ENCODE measurements at places on chromosomes 12 and 14.

DNA sequence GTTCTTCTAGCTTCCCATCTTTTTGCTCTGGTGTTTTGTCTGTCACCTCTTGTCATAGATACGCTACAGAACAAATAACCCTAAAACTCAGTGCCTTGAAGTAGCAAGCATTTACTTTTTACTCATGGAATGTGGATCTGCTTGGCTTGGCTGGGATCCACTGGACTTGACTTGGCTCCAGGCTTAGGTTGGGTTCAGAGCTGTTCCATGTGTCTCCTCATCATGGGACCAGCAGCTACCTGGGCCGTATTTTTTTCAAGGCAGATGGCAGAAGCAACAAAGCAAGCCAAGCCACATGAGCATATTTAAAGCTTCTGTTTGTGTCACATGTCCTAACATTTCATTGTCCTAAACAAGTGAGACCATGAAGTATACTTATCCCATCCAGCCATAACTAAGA, 48.7 kb upstream of the ATF1 start:
- DNase-seq: no peak

DNA sequence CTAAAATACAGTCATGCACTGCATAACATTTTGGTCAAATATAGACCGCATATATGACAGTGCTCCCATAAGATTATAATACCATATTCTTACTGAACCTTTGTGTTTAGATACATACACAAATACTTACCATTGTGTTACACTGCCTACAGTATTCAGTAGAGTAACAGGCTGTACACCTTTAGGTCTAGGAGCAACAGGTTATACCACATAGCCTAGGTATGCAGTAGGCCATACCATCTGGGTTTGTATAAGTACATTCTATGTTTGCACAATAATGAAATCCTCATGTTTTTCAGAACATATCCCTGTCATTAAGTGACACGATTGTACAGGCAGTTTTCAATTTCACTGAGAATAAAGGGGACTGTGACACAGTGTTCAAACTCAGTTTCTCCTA, 22.3 kb downstream of the KDM5A start:
- no peak for DNase-seq

DNA sequence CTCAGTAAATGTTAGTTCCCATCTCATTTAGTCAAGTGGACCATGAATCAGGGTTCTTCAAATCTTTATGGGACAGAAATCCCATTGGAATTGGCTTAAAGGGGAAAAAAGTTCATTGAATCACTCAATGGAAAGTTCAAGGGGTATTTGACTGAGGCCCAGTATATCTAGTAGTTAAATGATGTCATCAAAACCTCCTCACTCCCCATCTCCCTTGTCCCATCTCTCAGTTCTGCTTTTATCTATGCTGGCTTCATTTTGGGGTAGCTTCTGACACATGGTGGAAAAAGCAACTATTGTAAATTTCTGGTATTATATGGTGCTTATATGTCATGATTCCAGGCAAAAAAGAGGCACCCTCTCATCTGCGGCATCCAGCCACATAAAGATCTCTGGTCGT, 51.9 kb downstream of the DAAM1 start:
- DNase-seq: no peak

DNA sequence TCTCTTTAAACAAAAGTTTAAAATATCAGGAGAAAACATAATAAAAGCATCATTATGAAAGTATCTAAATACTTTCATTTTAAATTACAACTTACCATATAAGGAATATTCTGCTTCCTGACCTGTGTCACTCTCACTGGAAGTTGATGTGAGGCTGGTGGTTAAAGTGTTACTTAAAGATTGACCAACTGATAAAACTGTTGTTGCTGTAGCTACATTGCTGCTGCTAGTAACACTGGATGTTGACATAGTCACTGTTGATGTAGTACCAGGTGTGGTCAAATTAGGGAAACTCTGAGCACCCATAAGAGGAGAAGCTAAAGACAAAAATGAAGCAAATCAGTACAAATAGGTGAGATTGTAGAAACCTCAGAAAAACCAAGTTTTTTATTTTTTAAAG, 79.9 kb downstream of the HECTD1 start:
- no peak for DNase-seq

- no peak for DNase-seq
Observed at GRCh38 chr14:103521951-103522563, 573 bp downstream of the CKB start.

DNA sequence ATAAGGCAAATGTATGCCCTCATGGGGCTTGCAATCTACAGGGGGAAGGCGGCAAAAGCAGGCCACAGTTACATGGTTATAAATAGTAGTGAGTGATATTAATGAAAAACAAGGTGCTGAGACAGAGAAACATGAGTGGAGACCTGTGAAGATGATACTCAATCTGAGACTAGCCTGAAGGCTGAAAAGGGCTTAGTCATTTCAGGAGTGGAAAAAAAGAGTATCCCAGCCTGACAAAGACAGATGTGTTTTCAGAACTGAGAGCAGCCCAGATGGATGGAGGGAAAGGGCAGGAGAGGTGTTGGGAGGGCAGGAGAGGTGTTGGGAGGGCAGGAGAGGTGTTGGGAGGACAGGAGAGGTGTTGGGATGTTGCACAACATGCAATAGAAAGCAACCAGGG, 181.9 kb downstream of the C12orf42 start:
- no peak for DNase-seq

- no peak for DNase-seq
Observed at GRCh38 chr14:65072937-65073336, 29.4 kb downstream of the MAX start.

GRCh38 chr14:106837870-106838269, 1311.5 kb downstream of the TMEM121 start:
- DNase-seq: no peak

DNA sequence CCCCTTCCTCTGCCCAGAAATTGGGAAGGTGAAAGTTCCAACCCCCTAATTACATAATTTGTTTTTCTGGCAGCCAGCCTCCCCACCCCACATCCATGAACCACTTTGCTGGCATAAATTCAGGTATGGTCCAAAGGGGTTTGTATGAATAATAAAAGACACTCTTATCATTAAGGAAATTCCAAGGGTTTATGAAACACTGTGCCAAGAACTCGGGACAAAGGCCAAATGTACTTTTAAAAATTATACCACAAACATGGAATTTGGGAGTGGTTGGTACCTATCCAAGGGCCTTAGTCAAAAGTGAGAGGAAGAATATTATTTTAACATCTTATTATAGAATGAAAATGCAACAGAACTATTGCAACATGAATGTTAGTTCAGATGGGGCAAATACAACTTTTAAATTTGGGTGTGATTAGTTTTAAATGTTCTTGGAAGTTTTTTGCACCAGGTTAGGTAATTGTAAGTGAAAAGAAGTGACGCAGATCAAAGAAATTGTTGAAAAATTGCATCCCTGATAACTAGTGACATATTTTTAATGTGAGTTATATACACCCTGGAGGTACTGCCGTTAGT, 217.8 kb downstream of the TMEM117 start:
- DNase-seq: peak; percentile 40

- DNase-seq: peak; percentile 65
Observed at GRCh38 chr14:32497248-32497647, 168.2 kb downstream of the AKAP6 start.

DNA sequence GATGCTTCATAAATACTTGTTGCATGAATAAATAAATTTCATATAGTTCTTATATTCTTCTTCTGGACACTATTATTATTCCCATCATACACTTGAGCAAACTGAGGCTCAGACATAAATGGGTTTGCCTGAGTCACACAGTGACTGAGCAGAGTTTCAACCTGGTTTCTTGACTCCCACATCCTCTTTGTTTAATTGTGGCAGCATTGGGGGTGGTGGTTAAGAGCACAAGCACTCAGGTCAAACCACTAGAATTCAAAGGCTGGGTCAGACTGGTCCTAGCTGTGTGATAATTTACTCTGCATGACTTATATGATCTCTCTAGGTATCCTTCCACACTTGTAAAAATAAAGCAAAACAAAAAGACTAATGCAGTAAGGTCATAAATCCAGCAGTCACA, 274.9 kb upstream of the SRRM4 start:
- DNase-seq: no peak

DNA sequence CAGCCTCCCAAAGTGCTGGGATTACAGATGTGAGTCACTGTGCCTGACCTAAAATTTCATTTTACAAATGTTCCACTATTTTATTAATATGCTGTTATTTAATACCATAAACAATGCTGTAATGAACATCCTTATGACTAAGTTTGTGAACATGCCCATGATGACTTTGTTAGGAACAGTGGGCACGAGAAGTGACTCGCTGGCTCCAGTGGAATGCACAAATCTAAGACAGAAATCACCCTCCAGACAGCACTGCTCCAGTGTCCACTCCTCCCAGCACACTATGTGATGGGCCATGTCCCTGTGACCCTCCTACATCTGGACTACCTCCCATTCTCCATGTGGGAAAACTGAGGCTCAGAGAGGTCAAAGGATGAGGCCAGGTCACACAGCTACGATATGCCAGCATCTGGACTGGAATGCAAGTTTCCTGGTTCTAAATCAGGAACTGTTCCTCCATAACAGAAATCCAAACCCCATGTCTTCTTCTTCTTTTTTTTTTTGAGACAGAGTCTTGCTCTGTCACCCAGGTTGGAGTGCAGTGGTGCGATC, 57.9 kb downstream of the GPR68 start:
- peak; percentile 33 for DNase-seq

GRCh38 chr12:4287325-4288211, 14.0 kb downstream of the CCND2 start:
- DNase-seq: no peak

DNA sequence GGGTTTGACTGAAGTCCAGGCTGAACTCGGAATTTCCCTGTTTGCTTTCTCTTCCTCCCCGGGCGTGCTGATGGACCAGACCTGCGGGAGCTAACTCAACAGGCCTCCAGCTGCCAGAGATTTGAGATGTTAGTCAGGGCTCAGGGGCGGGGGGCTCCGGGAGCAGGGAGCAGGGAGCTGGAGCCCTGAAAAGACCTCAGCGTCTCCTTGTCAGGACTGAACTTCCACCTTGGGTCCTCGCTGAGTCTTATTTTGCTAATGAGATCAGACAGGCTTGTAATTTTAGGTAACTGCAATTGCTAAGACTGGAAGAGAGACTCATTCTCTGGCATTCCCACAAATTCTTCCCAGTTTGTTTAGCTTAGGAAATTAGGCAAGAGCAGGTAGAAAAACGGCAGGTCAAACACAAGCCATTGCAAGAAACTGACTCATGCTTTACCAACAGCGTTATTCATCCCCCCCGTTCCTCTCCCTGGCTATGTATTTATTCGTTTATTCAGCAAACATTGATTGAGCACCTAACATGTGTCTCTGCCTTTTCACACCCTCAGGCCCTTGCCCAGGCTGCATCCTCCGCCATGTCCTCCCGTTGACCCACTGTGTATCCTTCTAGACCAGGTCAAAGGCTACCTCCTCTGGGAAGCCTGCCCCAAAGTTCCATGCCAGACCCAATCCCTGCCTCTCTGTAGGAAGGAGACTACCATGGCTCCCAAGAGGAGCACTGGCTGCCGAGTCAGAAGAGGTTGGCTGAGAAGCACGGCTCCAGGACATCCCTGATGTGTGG, 80.4 kb upstream of the DIO3 start:
- no peak for DNase-seq
